ENCODE measurements at places on chromosomes 3 and 15. TPM values are rescaled to one million over a fixed set of nuclear protein-coding genes. Genes with fewer than 3 reads are reported as not detected.

PEX5L gene
- not detected for total RNA-seq

FAM107A gene
- total RNA-seq, result 0.99 TPM

ZNF620 gene
- total RNA-seq, result 2.4 TPM

CCDC13 gene
- total RNA-seq, result 0.50 TPM

C3orf33 gene
- 2.2 TPM for total RNA-seq

PARP14 gene
- 49.3 TPM for total RNA-seq

KBTBD12 gene
- not detected for total RNA-seq
